ENCODE measurements at places on chromosomes 13 and 19.

- DNase-seq: no peak
Observed at GRCh38 chr13:110850840-110851239, 64.0 kb downstream of the ANKRD10 start.

DNA sequence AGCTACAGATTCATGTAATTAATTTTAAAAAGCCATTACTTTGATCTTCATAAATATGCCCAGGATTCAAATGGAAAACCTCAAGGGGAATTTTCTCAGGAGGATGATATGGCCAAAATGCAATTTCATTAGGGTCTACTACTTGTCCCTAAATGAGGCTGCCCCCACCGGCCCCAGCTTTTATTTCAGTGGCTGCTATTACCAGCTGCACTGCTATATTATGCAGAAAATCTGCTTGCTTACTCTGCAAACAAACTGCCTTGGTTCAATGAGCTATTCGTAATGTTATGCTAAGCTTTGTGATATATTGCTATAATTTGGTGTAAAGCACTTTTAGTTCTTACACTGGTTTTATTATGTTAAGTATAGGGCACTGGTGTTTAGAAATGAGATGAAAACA, 137.3 kb upstream of the TMTC4 start:
- no peak for DNase-seq

GRCh38 chr13:110443622-110444225, 117.8 kb downstream of the RAB20 start:
- no peak for DNase-seq

GRCh38 chr13:41588899-41589298, 131.5 kb downstream of the RGCC start:
- DNase-seq: peak; percentile 97

- DNase-seq: no peak
Observed at GRCh38 chr19:2150794-2151338, 500 bp downstream of the AP3D1 start.

- DNase-seq: no peak
Observed at GRCh38 chr13:104976986-104977385, 1558.5 kb downstream of the EFNB2 start.

DNA sequence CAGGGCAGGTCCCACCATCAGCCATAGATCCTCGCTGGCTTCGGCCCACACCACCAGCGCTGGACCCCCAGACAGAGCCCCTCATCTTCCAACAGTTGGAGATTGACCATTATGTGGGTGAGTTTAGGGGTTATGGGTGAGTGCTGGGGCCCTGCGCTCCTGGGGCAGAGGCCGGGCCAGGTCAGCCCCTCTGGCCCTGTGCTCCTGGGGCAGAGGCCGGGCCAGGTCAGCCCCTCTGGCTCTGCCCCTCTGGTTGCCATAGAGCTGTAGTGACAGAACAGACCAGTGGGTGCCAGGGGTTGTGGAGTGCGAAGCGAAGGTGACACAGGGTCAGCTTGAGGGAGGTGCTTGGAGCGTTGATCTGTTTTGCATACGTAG, 15.2 kb downstream of the POLD1 start:
- DNase-seq: no peak

DNA sequence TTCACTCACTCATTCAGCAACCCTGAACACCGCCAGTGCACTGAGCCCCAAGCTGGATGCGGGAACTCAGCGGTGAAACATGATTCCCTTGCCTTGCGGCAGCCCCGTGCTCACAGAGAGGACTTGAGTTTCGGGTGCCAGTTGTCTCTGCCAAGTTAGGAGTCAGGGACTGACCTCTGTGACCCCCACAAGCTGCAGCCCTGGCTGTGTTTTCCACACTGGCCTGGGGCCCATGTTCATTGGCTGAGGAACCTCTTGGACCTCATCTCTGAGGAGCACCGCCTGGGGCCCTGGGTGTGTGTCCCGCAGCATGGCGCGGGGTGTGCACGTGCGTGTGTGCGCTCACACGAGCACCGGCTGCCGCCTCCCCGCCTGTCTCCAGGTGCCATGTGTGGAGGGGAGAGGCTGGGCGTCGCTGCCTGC, 31.0 kb downstream of the CAPN12 start:
- DNase-seq: peak; percentile 56

GRCh38 chr19:1627194-1627593, 21.9 kb upstream of the UQCR11 start:
- no peak for DNase-seq

- no peak for DNase-seq
Observed at GRCh38 chr13:73058432-73058735, 421 bp upstream of the KLF5 start.

DNA sequence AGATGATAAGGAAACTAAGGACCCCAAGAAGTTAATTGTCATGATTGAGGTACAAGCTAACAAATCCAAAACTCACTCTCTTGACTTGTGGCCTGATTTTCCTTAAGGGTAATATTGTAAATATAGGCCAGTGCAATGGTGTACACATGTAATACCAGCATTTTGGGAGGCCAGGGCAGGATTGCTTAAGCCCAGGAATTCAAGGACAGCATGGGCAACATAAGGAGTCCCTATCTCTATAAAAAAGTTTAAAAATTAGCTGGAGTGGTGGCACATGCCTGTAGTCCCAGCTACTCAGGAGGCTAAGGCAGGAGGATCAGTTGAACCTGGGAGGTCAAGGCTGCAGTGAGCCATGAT, 28.7 kb upstream of the GARRE1 start:
- DNase-seq: no peak

DNA sequence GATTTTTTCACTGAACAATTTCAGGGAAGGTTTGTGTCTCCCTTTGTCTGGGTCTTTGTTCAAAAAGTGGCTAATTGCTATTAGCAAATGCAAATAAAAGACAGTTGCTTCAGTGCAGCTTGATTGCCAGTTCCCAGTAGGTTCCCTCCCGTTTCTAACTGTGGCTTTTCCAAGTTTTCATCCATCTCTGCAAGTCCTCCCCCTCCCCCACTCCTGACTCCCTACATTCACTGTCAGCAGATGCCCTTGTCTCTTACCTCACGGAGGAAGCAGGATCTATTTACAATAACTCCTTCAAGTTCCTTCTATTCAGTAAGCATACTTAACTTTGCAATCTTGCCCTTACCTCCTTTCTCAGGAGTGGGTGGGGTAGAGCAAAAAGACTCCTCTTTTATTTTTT, 55.4 kb upstream of the SCEL start:
- no peak for DNase-seq

GRCh38 chr19:47146920-47147319, 16.3 kb downstream of the SAE1 start:
- DNase-seq: no peak

GRCh38 chr13:30638301-30638700, 20.6 kb downstream of the USPL1 start:
- DNase-seq: no peak

Data from IMR-90 (cell line).